Naive thymus-derived CD4-positive, alpha-beta T cell (primary cell): ENCODE measurements at places on chromosomes 16 and 17.
A peak's percentile ranks its signal among the peaks of the same experiment; 100 is the strongest.

- DNase-seq: no peak
Observed at GRCh38 chr17:78974635-78975591, 4.8 kb downstream of the LGALS3BP start.

- DNase-seq: peak; percentile 41
Observed at GRCh38 chr17:39794249-39794970, 56.7 kb downstream of the GRB7 start.

DNA sequence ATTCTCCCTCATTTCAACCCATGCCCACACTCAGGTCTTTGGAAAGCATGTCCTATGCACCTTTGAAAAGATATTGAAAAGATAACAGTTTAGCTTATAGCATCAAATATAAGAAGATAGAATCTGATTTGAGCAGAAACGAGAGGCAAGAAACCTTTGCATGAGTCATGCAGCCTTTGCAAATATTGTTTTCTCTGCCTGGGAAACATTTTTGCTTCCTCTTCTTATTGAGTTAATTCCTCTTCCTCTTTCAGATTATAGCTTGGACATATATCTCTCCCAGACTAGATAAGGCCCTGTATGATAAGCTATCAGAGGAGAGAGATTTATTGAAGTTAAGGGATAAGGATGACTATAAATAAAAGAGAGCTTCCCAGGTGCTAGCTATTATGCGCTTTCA is 46.1 kb upstream of the KCNJ2 start:
- DNase-seq: no peak

DNA sequence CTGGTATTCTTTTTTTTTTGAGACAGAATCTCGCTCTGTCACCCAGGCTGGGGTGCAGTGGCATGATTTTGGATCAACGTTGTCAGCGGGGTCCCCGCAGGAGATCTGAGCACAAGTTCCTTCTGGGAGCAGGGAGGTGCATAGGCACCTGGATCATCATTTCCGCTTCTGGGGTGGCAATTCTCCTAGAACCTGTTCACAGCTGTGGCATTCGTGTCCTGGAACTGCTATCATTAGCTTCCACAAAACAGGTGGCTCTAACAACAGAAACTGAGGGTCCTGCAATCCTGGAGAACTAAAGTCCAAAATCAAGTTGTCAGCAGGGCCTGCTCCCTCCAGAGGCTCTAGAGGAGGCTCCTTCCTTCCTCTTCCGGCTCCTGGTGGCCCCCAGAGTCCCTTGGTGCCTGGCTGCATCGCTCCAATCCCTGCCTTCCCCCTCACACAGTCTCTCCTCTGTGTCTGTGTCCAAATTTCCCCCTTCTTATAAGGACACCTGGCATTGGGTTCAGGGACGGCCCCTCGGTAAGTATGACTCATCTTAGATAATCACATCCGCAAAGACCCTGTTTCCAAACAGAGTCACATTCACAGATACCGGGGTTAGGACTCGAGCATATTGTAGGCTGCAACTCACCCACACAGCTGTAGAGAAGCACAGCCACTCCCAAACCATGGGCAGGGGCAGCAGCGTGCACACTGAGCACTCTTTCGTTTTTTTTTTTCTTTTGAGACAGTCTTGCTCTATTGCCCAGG is 43.5 kb upstream of the KLHDC4 start:
- DNase-seq: no peak

DNA sequence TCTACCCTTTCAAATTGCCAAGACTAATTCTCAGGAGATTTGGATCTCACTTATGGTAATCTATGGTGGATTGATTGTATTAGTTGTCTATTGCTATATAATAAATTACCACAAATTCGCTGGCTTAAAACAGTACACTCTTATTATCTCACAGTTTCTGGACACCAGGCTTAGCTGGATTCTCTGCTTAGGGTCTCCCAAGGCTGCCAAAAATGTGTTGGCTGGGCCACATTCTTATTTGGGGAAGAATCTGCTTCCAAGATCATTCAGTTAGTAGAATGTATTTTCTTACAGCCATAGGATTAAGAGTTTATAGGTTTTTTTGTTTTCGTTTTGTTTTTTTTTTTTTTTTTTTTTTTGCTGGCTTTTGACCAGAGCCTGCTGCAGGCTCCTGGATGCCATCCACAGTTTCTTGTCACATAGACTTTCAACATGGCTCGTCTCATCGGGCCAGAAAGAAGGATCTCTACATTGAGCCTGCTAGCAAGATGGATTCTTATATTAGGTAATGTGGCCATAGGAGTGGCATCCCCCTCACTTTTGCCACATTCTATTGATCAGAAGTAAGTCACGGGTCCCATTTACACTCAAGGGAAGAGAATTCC is 415.3 kb downstream of the KIF2B start:
- no peak for DNase-seq

GRCh38 chr16:22055881-22056280 is 36.5 kb upstream of the VWA3A start:
- no peak for DNase-seq

DNA sequence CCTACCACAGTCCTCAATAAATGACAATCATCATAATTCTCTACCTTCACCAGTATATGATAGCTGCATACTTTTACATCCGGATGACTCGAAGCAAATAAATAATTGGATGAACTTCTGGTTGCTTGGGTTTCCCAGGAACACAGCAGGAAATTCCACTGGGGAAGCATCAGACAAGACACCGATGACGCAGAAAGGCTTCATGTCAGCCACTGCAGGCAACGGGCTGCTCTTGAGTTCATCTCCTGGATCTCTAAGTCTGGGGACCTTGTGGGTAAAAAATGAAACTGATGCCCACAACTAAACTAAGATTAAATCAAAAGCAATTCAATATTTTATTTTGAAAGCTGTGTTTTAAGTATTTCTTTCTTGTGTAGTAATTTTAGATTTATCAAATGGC is 472.1 kb upstream of the C16orf82 start:
- no peak for DNase-seq

DNA sequence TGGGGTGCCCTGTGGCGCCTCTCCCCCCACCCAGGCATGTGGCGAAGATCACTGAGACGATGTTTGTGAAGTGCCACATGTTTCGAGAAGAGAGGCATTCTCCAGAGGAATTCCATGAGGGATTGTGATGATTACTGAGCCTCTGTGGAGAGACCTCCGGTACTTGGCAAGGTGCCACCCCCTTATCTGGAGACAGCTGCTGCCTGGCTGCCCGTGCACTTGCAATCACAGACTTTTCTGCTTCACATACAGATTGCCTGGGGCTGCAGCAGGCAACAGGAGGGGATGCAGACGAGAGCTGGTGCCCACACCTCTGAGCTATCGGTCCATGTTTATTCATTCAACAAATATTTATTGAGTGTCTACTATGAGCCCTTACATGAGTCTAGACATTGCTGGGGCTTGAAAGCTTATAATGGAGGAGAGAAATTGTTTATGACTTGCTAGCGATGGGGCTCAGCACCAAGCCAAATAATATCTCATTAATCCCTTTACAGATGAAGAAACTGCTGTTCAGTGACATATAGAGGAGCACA is 317.2 kb upstream of the ZFHX3 start:
- DNase-seq: no peak

DNA sequence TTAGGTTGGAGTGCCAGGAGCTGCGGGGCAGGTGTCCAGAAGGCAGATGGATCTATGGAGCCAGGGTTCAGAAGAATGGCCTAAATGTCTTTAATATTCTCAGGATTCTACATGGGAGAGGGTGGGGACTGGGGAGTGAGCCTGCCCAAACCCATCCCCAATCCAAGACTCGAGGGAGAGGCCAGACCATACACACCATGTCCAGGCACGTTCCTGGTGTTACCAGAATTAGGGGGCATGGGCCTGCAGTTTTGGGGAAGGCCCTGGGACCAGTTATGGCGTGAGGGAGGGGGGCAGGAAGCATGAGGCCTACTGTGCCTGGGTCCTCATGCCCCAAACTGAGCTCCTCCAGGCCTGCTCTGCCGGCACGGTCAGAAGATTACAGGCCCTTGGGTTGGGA is 1.9 kb downstream of the TAX1BP3 start:
- DNase-seq: no peak

- DNase-seq: no peak
Observed at GRCh38 chr17:613725-614124, 100.9 kb downstream of the VPS53 start.

GRCh38 chr16:88538366-88539060 is 31.7 kb upstream of the ZC3H18 start:
- DNase-seq: no peak

- DNase-seq: no peak
Observed at GRCh38 chr16:66562986-66563385, 3.3 kb upstream of the CMTM1 start.

- no peak for DNase-seq
Observed at GRCh38 chr17:32445074-32445415, 735 bp downstream of the PSMD11 start.

GRCh38 chr17:21816592-21817567 is 124.6 kb downstream of the KCNJ18 start:
- DNase-seq: no peak

DNA sequence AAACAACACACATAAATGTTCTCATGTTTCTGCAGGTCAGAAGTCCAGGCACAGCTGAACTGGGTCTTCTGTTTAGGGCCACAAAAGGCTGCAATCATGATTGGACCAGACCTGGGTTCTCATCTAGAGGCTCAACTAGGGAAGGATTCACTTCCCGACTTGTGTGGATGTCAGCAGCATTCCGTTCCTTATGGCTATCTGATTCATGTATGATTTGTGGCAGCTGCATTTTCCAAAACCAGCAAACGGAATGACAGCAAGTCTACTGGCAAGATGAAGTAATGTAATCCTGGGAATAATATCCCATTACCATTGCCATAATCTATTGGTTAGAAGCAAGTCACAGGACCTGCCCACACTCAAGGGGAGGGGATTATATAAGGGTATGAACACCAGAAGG is 22.1 kb downstream of the CEP112 start:
- no peak for DNase-seq

DNA sequence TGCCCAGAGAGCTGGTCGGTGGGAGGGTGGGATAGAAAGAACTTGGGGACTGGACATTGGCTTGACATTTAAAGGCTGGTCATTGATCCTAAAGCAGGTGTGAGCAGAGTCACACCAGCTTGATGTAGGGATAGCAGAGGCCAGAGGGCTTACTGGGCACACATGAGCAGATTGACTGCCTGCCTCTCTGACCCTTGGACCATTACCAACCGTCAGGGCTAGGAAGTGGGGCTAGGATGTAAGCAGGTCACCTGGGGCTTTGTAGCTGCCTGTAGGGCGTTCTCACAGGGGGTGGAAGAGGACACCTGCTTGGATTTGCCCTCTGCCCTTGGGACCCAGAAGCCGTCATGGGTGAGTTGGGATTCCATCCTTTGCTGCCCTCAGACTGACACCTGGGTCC is 11.1 kb upstream of the SMPD3 start:
- no peak for DNase-seq

DNA sequence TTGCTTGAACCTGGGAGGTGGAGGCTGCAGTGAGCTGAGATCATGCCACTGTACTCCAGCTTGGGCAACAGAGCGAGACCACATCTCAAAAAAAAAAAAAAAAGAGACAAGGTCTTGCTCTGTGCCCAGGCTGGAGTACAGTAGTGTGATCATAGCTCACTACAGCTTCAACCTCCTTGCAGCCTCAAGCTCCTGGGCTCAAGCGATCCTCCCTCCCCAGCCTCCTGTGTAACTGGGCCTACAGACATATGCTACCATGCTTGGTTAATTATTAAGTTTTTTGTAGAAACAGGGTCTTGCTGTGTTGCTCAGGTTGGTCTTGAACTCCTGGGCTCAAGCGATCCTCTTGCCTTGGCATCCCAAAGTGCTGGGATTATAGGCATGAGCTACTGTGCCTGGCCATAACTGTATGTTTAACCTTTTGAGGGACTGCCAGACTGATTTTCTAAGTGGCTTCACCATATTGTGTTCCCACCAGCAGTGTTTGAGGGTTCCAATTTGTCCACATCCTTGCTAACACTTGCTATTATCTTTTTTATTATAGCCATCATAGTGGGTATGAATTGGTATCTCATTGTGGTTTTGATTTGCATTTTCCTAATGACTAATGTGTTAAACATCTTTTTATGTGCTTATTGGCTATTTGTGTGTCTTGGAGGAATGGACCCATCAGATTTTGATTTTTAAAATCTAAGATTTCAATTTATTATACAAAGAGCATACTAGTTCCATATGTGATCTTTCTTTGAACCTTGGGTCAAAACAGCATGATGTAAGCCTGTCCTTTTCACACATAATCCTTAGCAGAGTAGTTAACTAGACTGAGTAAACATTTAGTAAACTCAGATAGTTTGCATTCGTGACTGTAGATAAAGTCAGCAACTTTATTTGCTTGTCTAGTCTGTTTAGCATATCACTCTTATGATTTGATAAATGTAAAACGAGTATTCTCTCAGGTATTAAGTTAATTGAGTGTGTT is 38.1 kb upstream of the KPNB1 start:
- DNase-seq: no peak

DNA sequence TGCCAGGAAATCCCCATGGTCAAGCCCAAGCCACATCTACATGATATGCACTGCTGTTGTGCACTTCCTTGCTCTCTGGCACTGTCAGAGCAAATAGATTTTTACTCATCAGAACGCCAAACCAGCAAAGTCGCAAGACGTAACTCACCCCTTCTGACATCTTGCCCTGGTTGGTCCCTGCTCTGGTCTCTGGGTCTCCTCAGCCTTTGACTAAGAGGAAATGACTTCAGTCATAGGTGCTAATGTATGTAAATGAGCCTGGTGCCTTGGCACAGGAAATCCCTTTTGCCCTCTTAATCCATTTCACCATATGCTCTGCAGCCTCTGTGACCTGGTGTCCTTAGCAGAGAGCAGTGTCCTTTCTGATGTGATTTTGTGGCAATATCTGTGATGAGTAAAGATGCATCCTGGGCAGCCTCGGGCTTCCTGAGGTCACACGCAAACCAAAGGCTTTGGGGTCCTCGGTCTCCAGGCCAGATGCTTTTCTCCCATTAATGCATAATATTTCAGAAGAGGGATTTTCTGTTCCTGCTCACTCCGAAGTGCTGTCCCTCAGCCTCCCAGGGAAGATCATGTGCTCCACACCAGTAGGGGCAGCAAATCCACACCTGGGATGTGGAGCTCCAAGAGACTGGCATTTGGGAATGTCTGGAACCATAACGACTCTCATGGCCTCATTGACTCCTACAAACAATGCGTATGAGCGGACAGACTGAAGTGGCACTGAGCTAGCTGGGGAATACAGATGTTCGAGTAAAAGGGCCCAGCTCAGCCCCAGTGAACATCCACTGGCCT is 66.9 kb downstream of the GP2 start:
- no peak for DNase-seq
